Breast epithelium (tissue), 4 donors: ENCODE measurements at places on chromosomes 2 and 18. TPM values are rescaled to one million over a fixed set of nuclear protein-coding genes. Genes with fewer than 3 reads are reported as not detected.

Gene C2orf15
- total RNA-seq: 4.8 TPM

- H3K4me1 ChIP-seq: no peaks in the 10 kb centered on the region
- no peaks in the 10 kb centered on the region for H3K27me3 ChIP-seq
- DNase-seq: no peak
- H3K4me3 ChIP-seq: no peak overlapping the region
Observed at GRCh38 chr2:100045000-100045399, 97.4 kb downstream of the AFF3 start.

Gene GPR45
- total RNA-seq: not detected

- no peaks in the 10 kb centered on the region for H3K36me3 ChIP-seq
- no peak overlapping the region for H3K4me3 ChIP-seq
- H3K27ac ChIP-seq: no peak overlapping the region
Observed at GRCh38 chr18:29586210-29586609, 1409.3 kb upstream of the CDH2 start.

Gene NPAS2
- 42.3 TPM for total RNA-seq

Gene PRKAG3
- total RNA-seq: not detected
